ENCODE measurements at places on chromosomes 1 and 21.

GRCh38 chr1:200442537-200443156 is 32.8 kb upstream of the ZNF281 start:
- DNase-seq: no peak

- no peak for DNase-seq
Measured at GRCh38 chr1:103790172-103790571, 40.5 kb downstream of the AMY1C start.

DNA sequence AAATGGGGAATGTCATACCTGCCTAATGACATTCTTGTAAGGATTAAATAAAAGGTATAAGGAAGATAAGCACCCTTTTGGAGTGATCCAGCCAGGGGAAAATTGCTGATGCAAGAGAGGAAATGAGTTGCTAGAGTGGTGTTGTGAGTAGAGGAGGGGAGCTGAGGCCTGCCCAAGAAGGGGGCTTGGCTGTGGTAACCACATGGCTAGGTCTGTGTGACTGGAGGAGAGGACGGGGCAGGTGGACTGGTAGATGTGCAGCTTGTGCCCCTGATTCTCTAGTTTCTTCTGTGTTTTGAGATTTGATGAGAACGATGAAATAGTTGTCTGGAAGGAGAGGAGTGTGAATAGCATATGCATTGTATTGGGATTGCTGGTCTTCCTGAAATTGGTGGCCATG is 6.6 kb downstream of the TXLNA start:
- DNase-seq: no peak

GRCh38 chr1:160451119-160451858 is 50.9 kb downstream of the VANGL2 start:
- no peak for DNase-seq

DNA sequence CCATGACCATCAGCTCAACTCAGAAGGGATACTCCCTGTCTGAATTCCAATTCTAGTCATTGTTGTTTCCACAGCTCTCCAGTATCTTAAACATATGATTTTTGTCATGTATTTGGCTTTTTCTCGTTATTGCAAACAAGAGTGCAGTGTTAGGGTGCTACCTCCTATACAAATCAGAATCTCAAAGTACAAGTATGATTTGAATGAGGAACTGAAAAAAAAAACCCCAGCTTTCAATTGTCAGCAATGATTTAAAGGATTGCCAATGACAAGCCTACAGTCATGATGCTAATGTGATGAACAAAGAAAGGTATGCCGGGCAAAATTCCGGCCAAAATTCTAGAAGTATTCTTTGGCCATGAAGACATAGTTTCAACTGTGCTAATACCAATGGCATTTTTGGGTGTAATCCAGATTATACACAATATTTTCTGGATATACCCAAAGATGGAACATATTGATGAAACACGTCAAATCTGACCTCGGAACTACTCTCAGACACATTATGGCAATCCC is 14.9 kb downstream of the TMEM35B start:
- DNase-seq: peak; percentile 65

- no peak for DNase-seq
Measured at GRCh38 chr1:45563843-45564242, 13.2 kb downstream of the AKR1A1 start.

DNA sequence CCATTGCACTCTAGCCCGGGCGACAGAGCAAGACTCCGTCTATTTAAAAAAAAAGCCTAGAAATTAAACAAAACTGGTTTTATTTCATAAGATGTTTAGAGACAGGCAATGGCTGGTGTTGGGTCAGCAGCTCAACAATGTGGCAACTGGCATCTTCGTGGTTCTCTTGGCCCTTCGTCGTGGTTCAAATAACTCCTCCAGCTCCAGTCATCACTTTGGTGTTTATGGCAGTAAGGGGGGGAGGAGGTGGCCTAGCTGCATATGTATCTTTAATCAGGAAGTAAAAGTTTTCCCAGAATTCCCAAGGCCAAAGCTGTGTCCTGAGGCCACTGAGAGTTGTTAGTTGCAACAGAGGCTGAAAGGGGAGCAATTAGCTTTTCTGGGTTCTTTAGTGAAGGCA is 13.0 kb upstream of the LTN1 start:
- no peak for DNase-seq

GRCh38 chr1:215568299-215568692 is 1.2 kb downstream of the KCTD3 start:
- peak; percentile 85 for DNase-seq

- peak; percentile 100 for DNase-seq
Measured at GRCh38 chr1:68384321-68384813, 65.4 kb downstream of the RPE65 start.

- peak; percentile 57 for DNase-seq
Measured at GRCh38 chr1:234065794-234066447, 161.4 kb downstream of the SLC35F3 start.

GRCh38 chr1:217484871-217485270 is 146.0 kb downstream of the GPATCH2 start:
- no peak for DNase-seq

- peak; percentile 100 for DNase-seq
Measured at GRCh38 chr21:36429947-36430546, 44.9 kb downstream of the CHAF1B start.

- DNase-seq: no peak
Measured at GRCh38 chr21:44596068-44596725, 3.9 kb upstream of the KRTAP10-6 start.

GRCh38 chr1:39529901-39530535 is 38.6 kb downstream of the BMP8A start:
- no peak for DNase-seq

- no peak for DNase-seq
Measured at GRCh38 chr1:92838519-92838918, 6.7 kb downstream of the RPL5 start.

DNA sequence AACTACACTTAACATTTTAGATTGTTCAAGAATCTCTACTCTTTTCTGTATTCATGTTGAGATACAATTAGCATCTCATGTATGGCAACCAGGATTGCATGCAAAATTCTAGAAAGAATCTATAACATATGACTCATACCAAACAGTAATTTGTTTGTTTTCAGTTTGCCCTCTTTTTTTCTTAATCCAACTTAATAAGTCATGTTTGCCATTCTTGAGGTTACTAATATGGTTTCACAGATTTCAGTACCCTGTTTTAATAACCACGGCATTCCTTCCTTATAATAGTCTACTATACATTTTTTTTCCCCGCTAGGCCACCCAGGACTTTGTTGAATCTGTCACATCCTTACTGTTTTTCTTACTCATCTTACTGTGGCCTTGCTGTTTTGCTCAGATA is 140.8 kb downstream of the FMN2 start:
- DNase-seq: peak; percentile 50

GRCh38 chr1:202158810-202159533 is 1.4 kb downstream of the PTPN7 start:
- no peak for DNase-seq

DNA sequence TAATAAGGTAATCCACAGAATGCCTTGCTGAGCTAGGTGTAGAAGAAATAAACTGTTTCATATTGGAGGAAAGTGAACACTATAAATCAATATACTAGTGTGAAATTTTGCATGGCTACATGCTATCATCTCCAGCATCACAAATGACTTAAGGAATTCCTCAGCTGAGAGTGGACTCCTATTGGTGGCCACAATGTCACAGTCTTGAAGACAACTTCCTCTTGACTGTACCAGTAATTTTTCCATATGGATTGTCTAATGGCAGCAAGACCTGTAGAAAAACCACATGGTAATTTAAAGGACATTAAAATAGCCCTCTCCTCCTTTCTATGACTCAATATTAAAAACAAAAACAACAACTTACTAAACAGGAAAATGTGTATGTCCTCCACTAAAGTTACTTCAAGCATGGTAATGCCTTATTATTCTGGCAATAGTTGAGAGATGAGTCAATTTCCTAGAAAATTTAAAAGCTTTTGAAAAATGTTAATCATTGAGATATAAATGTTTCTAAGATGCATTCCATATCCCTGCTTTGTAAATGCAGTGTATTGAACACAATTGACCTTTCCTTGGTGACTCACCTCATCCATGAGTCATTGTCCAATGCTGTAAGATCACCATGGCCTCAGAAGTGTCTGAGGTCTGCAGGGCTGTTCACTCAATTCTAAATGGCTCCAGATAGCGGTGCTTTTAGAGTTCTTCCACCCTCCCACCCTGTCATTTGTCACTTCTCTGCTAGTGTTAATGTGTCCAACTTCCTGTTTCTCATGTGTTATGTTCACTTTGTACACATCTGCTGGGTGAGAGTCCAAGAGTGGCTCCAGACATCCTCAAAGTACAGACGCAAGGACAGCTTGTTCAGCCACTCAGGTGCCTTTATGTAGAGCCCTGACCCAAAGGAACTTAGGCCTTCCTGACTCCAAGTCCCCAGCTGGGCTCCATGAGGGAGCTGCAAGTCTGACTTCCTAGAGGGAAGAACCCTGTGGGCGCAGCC is 32.8 kb upstream of the DNASE2B start:
- DNase-seq: peak; percentile 99

DNA sequence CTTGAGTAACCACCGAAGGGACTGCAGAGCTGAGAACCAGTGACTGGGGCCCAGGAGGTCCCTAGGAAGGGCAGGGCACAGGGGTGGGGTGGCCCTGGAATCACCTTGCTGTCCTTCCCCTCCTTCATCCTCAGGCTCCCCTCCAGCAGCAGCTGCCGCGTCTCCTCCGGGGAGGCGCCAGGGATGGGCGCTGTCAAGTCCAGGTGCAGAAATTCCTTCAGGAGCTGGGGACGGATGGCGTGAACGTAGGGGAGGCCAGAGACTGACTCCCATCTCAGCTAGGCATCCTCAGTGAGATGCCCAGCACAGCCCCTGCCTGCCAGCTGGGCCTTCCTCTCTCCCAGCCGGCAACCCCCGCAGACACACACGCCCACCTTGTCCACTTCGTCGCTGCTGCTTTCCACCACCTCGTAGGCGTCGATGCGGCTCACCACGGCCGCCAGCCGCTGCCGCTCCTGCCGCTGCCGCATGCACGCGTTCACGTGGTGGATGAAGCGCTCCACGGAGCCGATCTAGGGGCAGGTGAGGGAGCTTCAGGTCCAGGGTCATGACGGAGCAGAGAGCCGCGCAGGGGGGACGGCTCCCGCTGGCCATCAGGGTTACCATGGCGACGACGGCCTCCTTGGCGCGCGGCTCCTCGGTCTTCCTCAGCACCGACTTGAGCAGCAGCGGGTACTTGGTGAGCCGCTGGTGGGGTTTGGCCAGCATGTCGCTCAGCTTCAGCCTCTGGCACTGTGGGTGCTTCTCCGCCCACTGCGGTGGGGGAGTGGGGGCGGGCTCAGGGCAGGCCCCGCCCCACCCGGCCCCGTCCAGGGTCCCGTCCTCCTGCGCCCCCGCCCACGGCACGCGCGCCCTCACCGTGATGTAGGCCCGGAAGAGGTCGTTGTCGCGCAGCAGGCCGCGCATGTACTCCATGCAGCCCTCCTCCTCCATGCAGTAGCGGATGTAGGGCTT is 4.4 kb upstream of the TNFRSF25 start:
- no peak for DNase-seq
